ENCODE measurements at places on chromosomes 5 and 9.

DNA sequence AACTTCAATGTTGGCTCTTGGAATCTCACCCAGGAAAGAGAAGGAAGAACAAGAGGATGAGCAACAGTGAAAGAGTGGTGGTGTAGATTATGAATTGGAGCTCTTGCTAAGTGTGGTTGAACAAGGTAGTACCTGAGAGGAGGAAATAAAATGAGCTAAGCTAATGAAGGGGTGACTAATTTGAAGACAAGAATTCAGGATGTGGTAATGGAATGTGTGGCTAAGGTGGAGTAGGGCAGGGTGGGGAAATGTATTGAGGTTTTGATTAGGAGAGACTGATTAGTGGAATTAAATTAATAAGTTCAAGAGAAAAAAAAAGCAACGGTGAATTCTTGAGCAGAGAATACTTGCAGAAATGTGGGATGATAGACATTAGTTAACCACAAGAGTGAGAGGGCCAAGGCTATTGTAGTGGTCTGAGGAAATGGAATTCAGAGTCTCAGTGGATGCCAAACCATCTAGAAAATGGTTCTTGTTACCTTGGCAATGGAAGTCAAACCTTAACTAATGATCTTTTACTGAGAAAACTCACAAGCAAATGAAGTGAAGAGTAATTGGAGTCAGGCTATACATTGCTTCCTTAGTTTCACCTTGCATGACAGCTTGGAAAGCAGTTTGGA is 648.3 kb upstream of the ZNF608 start:
- no peak for DNase-seq

DNA sequence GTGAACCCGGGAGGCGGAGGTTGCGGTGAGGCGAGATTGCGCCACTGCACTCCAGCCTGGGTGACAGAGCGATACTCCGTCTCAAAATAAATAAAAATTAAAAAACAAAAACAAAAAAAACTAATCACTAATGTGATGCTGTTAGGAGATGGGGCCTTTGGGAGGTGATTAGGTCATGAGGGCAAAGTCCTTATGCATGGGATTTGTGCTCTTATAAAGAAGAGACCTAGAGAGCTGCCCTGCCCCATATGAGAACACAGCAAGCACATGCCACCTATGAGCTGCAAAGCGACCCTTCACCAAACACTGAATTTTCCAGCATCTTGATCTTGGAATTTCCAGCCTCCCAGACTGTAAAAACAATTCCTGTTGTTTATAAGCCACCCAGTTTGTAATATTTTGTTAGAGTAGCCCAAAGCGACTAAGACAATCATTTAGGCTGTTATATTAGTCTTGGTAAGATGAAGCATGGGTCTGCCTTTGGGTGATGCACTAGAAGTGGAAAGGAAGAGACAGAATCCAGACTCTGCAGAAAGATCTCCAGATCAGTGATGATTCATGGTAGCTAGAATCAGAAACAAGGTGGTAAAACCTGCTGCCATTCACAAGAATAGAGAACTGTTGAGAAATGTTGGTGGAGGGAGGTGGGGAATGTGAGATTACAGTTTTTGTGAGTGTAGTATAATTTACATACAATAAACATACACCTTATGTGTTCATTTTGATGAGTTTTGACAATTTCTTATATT is 26.2 kb downstream of the GPR21 start:
- DNase-seq = no peak

- no peak for DNase-seq
Observed at GRCh38 chr9:133023117-133023890, 7.5 kb upstream of the GTF3C5 start.

DNA sequence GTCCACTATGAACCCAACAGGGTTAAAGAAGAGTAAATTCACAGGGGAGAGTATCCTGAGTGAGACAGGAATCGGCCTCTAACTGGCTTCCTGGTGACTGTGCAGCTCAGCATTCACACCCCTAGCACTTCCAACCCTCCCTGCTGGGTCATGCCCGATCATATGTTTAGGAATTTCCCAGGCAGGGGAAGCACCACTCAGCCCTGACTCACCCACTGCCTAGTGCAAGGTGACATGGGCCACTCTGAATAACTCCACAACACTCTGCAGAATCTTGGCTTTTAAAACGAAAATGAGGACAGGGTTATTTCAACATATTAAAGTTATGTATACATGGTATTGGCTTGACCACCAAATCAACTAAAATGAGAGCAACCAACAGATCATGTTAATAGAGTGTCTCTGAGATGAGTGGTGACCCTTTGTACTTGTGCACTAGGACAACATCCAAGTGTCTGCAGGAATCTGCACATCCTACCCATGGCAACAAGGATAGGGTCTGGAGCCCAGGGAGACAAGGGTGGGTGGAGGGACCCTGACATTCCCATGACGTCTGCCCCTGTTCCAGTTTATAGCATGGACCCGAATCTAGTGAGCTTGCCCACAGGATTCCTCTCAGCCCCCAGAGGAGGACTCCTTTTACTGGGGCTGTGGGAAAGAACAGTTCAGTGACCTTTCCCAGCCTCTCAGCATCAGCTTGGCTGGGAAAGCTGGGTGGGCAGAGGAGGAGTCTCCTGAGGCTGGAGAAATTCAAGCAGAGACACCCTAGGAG is 485.8 kb downstream of the SEMA5A start:
- DNase-seq = no peak

GRCh38 chr9:114856215-114856941 is 50.5 kb upstream of the TNFSF15 start:
- DNase-seq = no peak

- no peak for DNase-seq
Observed at GRCh38 chr5:115875447-115875846, 33.7 kb downstream of the AP3S1 start.

- DNase-seq = no peak
Observed at GRCh38 chr9:125284855-125285254, 23.2 kb downstream of the GAPVD1 start.

DNA sequence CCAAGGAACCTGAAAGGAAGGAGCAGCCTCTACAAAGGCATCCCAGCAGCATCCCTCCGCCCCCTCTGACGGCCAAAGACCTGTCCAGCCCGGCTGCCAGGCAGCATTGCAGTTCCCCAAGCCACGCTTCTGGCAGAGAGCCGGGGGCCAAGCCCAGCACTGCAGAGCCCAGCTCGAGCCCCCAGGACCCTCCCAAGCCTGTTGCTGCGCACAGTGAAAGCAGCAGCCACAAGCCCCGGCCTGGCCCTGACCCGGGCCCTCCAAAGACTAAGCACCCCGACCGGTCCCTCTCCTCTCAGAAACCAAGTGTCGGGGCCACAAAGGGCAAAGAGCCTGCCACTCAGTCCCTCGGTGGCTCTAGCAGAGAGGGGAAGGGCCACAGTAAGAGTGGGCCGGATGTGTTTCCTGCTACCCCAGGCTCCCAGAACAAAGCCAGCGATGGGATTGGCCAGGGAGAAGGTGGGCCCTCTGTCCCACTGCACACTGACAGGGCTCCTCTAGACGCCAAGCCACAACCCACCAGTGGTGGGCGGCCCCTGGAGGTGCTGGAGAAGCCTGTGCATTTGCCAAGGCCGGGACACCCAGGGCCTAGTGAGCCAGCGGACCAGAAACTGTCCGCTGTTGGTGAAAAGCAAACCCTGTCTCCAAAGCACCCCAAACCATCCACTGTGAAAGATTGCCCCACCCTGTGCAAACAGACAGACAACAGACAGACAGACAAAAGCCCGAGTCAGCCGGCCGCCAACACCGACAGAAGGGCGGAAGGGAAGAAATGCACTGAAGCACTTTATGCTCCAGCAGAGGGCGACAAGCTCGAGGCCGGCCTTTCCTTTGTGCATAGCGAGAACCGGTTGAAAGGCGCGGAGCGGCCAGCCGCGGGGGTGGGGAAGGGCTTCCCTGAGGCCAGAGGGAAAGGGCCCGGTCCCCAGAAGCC is 30.8 kb downstream of the CD180 start:
- DNase-seq = no peak

DNA sequence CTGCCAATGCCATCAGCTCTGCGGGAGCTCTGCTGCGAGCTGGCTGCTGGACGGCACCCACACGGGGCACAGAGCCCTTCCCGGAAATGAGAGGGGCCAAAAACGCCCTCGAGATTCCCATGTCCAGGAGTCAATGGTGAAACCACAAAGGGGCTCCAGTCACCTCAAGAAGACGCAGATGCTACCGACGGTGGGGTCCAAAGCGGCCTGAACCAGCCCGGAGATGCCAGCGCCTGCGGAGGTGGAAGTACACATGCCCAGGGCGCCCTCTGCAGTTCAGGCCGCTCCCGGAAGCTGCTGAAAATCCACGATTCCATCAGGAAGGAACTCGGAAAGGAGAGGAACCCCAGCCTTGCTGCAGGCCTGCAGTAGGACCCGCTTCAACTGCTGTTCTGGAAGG is 82.4 kb upstream of the SELENOP start:
- DNase-seq = no peak

DNA sequence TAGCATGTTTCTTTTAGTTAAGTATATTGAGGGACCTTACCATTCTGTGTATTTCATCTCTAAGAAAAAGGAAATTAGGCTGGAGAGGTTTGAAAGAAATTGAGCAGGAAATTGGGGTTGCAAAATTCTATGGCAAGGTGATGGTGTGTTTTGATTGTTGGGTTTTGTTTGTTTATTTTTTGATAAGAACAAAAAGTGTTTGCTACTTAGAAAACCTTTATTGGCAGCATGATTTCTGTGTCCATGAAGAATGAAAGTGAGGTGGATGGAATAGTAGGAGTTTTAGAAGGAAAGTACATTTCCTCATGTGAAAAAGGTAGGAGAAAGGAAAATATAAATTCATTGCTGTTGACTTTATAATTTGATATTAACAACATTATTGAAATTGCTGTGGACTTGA is 167.1 kb downstream of the CD180 start:
- no peak for DNase-seq

DNA sequence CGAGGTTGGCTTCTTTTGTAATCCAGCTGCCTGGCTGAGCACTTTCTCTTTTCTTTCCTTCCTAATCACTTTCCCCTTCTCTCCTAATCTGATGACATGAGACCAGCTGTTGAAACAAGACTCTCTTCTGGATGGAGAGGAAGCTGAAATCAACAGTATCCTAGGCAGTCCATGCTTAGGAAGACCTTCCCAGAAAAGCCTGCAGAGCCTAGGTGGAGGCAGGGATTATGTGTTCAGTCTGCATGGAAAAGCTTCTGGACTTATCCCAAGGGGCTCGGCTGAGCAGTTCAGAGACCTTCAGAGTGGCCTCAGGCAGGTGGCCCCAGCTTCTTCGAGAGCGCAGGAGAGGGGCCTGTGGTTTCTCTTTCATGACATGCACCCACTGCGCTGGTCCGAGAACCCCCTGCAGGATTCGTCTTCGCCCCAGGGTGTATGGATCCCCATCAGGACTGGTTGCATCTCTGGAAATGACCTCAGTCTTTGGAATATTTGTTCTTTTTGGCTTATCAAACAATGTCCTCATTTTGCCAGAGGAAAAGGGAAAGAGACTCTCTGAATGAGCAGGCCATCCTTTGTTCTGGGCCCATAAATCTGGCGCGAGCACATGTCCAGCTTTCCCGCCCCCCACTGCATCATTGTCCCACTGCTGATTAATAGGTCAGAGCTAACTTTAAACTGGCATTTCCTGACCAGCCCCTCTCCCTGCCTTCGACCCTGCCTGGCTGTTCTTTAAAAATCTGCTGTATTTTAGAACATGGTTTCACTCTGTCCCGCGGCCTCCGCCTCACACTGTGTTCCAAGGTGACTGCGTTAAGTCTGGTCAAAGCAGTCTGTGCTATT is 177.9 kb upstream of the KLF4 start:
- no peak for DNase-seq

- no peak for DNase-seq
Observed at GRCh38 chr5:158409507-158409906, 550.6 kb upstream of the CLINT1 start.

DNA sequence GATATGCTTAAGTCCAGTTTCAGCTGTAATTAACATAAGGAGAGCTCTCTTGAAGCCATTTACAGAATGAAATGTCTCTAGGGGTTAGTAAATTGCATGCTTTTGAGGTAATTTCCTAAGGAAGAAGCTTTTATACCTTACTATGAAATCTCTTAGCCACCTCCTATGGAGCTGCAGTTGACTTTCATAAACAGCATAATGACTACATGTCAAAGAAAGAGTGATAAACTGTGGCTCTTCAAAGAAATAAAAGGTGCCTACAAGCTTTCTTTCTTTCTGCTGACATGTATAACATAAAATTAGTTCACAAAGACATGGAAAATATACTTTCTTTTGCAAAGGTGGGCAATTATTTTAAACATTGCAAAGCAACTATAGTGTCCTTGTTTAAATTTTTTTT is 90.8 kb downstream of the TMEM167A start:
- DNase-seq = no peak

- DNase-seq = peak; percentile 58
Observed at GRCh38 chr9:130471411-130472183, 26.8 kb downstream of the ASS1 start.

DNA sequence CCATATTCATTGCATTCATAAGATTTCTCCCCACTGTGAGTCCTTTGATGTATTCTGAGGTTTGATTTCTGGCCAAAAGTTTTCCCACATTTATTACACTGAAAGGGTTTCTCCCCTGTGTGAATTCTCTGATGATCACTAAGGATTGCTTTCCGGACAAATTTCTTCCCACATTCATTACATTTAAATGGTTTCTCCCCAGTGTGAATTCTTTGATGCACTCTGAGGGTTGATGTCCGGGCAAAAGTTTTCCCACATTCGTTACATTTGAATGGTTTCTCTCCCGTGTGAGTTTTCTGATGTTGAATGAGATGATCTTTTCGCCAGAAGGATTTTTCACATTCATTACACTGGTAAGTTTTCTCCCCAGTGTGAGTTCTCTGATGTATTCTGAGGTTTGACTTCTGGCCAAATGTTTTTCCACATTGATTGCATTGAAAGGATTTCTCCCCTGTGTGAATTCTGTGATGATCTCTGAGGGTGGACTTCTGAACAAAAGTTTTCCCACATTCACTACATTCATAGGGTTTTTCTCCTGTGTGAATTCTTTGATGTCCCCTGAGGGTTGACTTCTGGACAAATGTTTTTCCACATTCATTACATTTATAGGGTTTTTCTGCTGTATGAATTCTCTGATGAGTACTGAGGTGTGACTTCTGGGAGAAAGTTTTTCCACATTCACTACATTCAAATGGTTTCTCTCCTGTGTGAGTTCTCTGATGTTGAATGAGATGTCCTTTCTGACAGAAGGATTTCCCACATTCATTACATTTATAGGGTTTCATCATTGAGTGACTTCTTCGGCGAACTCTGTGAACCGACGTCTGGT is 18.8 kb downstream of the ZNF510 start:
- no peak for DNase-seq

Data from NCI-H2171 (cell line).